ENCODE measurements at places on chromosomes 16 and 17. TPM values are rescaled to one million over a fixed set of nuclear protein-coding genes. Genes with fewer than 3 reads are reported as not detected.

Gene CHD9NB
- total RNA-seq: 1.9 TPM

Gene UBE2G1
- total RNA-seq: 44.9 TPM

Gene KRT222
- not detected for total RNA-seq

Gene SLC38A8
- not detected for total RNA-seq

Gene GLG1
- 187 TPM for total RNA-seq

Gene ANKRD40CL
- total RNA-seq: not detected

Gene SLC22A31
- total RNA-seq: not detected

Gene HS3ST6
- not detected for total RNA-seq

Gene PTX4
- not detected for total RNA-seq

Gene MARVELD3
- total RNA-seq: 0.11 TPM

Gene ZNF750
- total RNA-seq: not detected

Gene CLDN9
- total RNA-seq: not detected

Gene CCT6B
- 4.8 TPM for total RNA-seq

Gene SEC14L5
- total RNA-seq: 0.22 TPM

Gene PLA2G15
- 24.6 TPM for total RNA-seq

Gene CD7
- not detected for total RNA-seq

Gene PRSS22
- not detected for total RNA-seq

Gene ARHGDIG
- total RNA-seq: 0.22 TPM

Gene KCNAB3
- total RNA-seq: 0.52 TPM

Gene CD300E
- total RNA-seq: under 0.01 TPM

Gene PFN1
- total RNA-seq: 326 TPM

Gene E2F4
- 43.9 TPM for total RNA-seq

Gene KRT32
- not detected for total RNA-seq

Gene LPCAT2
- 19.6 TPM for total RNA-seq

Gene TBC1D3L
- total RNA-seq: 4.6 TPM

Gene CACNB1
- 6.3 TPM for total RNA-seq

Gene KRTAP1-5
- 11.6 TPM for total RNA-seq

Gene RPUSD1
- 15.8 TPM for total RNA-seq

Gene CCDC200
- total RNA-seq: not detected

Gene HSDL1
- 19.8 TPM for total RNA-seq

Gene LITAF
- total RNA-seq: 80.6 TPM

Gene TPSG1
- total RNA-seq: not detected

Gene SOST
- not detected for total RNA-seq

Gene PPP1R27
- not detected for total RNA-seq

Gene PLXDC1
- total RNA-seq: 6.3 TPM

Gene YBX2
- total RNA-seq: 0.13 TPM

Gene KLHL10
- total RNA-seq: 0.13 TPM

Gene TM4SF5
- not detected for total RNA-seq

Gene CETP
- not detected for total RNA-seq

Gene ANKRD11
- 104 TPM for total RNA-seq

Gene EME1
- total RNA-seq: 3.0 TPM

Gene IGF2BP1
- 0.97 TPM for total RNA-seq

Gene NF1
- total RNA-seq: 59.6 TPM

Gene ABCA10
- 2.9 TPM for total RNA-seq

All from articular chondrocyte of knee joint (primary cell).